ENCODE measurements at places on chromosomes 7 and 10. TPM values are rescaled to one million over a fixed set of nuclear protein-coding genes. Genes with fewer than 3 reads are reported as not detected.

Gene SCRN1
- 125 TPM for total RNA-seq

- no peak for DNase-seq
These were observed 40.3 kb upstream of the PSMG3 start for GRCh38 chr7:1610013-1610677.

DNA sequence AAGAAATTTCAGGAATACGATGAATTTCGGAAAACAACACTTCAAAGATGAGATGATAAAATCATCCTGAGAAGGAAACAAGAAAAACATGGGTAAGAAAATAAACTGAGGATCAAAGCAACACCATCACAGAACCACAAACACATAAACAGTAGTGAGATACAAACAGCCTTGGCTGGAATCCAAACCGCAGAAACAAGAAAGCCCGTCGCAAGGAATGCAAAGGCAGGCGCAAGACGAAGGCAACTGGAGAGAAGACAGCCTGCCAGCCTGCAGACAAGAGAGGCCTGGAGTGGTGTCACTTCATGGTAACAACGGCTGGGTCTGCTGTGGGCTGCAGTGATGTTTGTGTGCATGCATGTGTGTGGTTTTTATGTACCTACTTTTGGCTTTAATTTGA, 61.8 kb upstream of the DRGX start:
- DNase-seq = no peak

DNA sequence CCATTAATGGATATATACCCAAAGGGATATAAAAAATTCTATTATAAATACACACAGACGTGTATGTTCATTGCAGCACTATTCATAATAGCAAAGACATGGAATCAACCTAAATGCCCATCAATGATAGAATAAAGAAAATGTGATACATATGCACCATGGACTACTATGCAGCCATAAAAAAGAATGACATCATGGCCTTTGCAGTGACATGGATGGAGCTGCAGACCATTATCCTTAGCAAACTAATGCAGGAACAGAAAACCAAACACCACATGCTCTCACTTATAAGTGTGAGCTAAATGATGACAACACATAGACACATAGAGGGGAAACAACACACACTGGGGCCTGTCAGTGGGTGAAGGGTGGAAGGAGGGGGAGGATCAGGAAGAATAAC, 33.0 kb downstream of the POLR1F start:
- no peak for DNase-seq

DNA sequence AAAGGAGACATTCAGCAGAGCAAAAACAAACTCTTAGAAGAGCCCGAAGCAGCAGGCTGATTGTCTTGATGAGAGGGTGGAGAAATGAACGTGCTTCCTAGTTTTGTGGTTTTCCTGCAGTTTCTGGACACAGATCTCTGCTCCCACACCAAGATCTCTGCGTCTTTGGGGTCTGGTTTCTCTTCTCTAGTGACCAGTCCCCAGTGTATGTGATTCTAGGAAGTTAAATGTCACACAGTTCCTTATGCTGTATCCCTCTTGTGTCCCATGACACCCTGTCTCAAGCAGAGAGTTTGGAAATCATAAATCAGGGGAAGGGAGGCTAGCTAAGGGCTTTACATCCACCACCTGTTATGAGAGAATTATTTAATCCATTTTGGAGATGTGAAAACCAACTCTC, 55.4 kb upstream of the KLF14 start:
- DNase-seq = no peak

GRCh38 chr7:13989126-13989948, at the start of gene ETV1:
TSS of gene ETV1 (minus strand) at chr7:13989666. CDS start at chr7:13989052, 614 bp downstream.
- peak; percentile 81 for DNase-seq

Measured in endothelial cell of umbilical vein (primary cell).